Stimulated activated naive CD4-positive, alpha-beta T cell treated with Interleukin-2 at 50 U/mL for 16 hours (primary cell): ENCODE measurements at places on chromosomes 5 and 9.

DNA sequence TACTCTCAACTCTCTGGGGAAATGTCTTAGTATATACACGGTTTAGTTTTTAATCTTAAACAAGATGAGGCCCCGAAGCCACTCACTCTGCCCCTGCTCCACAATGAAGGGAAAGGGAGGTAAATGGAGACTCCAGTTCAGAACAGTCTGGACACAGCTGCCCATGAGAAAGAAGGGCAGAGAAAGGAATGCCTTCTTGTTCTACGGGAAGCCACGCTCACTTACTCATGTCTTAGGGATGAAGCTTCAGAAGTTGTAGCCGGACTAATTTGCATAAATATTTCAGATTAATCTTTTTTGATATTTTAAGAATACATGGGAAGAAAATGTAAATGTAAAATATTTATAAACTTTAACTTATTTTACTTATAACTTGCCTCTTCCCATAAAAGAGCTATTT lies 94.0 kb downstream of the COL23A1 start:
- no peak for DNase-seq

- no peak for DNase-seq
Measured at GRCh38 chr5:151751091-151751490, 7.3 kb downstream of the ATOX1 start.

DNA sequence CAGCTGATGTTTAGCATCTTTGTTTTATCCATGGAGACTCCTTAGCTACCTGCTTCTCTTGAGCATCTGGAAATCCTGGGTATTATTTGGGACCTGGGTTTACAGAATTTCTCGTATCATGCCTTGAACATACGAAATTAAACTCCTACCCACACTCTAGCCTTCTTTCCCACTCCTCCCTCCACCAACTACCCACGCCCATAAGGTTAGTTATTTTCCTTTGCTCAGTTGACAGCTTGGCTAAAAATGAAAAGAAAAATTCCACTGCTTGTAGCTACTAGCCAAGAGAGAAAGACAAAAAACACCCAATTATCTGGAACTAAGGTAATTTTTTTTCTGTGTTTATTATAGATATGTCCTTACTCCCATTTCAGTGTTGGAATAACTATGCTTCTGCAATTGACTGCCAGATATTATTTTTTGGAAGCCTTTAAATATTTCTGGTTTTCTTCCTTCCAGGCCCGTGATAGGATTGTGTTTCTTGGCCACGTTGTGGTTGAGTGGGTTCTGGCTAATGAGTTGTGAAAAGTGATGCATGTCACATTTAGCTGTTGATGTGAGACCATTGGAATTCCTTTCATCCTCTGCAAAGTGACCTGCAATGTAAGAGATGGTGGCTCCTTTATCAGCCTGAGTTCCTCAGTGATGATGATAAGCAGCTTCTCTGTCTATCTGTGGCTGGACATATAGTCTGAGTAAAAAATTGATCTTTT lies 308.1 kb downstream of the LRRC70 start:
- DNase-seq: no peak

- DNase-seq: no peak
Measured at GRCh38 chr5:115180165-115180709, 10.5 kb upstream of the TRIM36 start.
